ENCODE measurements at places on chromosomes 5 and 9.

- DNase-seq: peak; percentile 8
These were observed 41.1 kb upstream of the DAP start for GRCh38 chr5:10801931-10802666.

GRCh38 chr5:131324303-131324702 lies 60.5 kb downstream of the CDC42SE2 start:
- no peak for DNase-seq

DNA sequence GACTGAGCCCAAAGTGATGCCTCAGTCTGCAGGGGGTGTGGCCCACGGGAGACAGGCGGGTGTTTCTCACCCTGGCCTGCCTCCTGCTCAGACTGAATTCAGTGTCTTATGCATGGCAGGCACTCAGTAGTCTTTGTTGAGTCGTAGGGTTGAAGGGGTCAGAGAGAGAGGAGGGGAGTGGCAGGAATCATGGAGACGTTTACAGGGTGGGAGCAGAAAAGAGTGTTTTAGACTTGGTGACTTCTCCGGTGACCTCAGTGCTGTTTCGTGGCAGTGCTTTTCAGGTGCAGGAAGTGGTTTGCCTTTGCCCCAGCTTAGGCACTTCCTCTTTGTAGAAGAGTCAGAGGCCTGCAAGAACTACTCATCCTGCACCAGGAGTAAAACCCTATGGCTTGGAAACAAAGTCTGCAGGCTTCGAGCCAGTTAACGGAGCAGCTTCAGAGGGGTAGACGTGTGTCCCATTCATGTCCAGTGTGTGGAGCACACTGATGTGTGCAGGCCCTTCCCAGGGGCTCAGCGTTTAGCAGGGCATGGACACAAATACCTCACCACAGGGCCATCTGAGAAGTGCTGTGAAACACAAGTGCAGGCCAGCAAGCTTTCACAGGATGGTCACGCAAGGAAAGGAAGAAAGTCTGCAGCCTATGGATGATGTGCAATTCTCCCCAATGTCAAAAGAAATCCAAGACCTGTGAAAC lies 24.5 kb upstream of the SEMA4D start:
- no peak for DNase-seq

- no peak for DNase-seq
These were observed 99.4 kb upstream of the CTNND2 start for GRCh38 chr5:12003680-12004079.

DNA sequence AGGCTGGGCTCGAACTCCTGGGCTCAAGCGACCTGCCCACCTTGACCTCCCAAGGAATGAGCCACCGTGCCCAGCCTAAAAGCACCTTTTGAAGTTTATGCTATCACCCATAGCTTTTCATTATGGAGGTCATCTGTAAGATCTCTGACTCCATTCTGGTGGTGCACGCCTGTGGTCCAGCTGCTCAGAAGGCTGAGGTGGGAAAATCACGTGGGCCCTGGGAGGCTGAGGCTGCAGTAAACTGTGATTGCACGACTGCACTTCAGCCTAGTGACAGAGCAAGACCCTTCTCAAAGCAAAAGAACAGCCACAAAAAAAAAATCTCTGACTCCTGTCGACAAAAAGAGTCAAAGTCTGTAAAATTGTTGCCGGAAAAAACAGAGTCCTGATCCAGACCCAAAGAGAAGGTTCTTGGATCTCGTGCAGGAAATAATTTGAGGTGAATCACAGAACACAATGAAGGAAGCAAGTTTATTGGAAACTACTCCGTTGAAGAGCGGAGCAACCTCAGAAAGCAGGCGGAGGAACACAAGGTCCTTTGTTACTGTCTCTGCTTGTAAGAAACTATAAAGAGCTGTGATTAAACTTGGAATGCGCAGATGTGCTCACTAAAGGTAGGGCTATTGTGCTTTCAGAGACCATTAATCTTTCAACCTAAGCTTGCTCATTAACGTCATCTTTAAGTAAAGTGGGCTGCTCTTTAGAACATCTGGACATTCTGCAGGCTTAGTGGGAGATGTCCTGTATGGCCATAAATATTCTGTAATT lies 2.0 kb upstream of the HAUS6 start:
- no peak for DNase-seq

GRCh38 chr5:104526866-104527265 lies 964.3 kb upstream of the NUDT12 start:
- no peak for DNase-seq

DNA sequence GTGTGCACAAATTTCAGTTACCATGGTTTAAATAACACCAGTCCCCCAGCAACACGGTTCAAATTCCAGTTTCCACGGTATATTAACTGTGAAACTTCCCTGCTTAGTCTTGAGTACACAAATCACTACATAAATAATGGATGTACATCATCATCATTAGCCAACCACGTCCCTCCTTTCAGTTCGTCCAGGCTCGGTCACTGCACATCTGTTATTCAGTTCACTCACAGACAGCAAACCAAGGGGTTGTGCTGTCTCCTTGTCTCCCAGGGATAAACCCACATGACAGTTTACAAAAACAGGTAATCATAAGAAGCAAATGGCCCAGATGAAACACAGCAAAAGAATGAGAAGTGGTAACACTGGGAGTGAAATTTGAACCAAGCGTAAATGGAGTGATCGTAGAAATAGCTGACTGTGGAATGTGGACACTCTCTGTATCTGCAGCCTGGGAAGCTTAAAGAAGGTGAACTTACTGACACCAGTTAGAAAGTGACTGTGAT lies 61.0 kb upstream of the RAD23B start:
- no peak for DNase-seq

DNA sequence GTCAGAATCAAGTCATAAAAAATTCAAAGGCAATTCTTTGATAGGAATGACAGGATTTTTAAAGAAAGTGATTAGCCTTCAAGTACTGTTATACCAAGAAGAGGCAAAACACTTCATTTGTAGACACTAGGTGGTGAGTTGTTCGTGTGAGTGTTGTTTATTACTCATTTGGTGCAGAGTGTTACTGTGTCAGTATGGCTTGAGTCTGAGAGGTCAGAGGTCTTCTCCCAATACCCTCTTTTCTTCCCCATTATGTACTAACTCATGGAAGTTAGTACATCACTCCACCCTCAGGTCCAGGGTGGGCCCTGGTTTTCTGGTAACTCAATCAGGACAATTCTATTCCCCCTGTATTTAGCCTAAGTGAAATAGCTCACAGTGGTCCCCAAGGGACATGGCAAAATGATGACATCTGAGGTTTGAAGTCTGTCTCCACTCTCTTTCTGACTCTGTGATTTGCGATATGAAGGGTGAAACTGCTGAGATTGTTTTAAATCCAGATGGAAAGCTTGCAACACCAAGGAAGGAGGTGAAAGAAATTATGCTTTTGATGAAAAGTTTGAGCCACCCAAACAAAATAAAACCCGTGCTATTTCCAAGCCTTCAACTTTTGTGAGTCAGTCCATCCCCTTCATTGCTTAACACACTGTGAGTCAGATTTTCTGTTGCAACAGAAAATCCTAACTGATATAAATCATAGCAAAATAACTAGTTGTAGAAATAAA lies 56.8 kb downstream of the NUDT12 start:
- no peak for DNase-seq

GRCh38 chr5:218457-219291 lies 554 bp downstream of the SDHA start:
- no peak for DNase-seq

GRCh38 chr5:133938039-133938821 lies 30.2 kb downstream of the C5orf15 start:
- no peak for DNase-seq

DNA sequence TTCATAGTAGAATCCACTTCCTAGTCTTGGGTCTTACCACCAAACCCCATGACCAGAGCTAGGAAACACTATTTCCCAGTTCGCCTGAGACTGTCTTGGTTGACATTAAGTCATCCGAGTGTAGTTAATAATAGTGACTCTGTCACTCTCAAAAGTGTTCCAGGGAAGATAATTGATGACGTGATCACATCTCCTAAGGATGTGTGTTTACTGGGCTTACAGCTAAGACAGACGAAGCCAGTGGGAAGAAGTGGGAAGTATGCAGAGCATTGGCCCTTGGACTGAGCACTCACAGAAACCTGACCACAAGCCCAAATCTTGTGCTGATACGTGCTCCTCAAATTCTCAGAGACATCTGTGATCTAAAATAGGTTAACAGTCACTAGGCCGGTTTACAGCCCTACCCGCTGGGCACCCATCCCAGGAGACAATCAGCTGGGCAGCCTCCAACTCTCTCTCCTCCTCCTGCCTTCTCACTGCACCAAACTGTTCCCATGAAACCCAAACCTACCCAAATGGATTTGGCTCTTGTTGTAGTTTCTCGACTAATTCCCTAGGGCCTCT lies 316.6 kb downstream of the TLE1 start:
- DNase-seq: no peak

DNA sequence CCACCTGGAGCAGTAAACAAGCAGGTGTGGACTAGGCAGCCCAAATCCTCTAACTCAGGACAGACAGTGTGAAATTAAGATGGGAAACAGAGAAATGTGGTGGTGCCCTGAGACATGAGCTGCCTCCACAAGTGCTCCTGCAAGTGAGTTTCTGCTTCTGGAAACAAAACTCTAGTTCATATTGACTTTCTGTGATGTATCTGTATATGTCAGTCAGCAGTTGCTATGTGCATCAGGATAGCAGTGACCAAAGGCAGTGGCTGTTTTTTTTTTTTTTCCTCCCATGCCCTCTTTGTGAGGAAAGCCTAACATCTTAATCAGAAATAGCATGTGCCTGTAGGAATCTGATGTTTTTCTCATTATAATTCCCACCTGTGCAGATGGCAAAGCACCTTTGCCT lies 318.4 kb upstream of the SEMA6A start:
- no peak for DNase-seq

- no peak for DNase-seq
These were observed 13.1 kb downstream of the TSSK1B start for GRCh38 chr5:113421693-113422092.

DNA sequence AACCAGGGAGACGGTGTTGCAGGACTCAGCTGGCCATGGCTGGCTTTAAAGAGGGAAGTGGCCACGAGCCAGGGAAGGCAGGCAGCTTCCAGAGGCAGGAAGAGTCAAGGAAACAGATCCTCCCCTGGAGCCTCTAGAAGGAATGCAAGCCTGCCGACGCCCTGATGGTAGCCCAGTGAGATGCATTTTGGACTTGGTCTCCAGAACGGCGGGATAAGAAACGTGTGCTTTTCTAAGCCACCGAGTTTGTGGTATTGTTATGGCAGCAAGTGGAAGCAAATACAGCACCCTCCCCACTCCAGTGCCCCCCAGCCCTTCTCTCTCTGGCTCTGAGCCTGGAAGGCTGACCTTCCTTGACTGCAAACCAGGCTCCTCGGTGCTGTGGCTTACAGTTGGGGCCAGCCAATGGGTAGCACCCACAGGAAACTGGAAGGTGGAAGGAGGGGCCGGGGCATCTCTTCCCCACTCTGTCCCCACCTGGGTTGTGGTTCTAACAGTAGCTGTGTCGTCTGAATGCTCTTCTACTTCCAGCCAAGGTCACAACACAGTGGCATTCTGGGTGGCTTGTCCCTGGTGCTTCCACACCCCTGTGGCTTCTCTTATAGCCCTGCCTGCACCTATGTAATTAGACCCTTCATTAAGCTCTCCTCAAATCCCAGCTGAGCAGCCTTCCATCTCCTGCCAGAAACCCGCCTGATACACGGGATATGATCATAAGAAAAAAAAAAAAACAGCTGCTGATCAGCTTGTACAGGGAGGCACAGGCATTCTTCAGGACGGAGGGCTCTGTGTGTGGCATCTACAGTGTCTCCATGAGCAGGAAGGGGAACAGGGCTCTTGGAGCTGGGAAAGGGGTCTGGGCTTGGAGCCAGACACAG lies 29.9 kb upstream of the UNC5A start:
- no peak for DNase-seq

GRCh38 chr9:133943036-133943780 lies 48.9 kb downstream of the VAV2 start:
- DNase-seq: no peak

GRCh38 chr9:88287972-88288371 lies 100.3 kb upstream of the SPIN1 start:
- DNase-seq: no peak

GRCh38 chr9:90061187-90061586 lies 456.4 kb downstream of the GADD45G start:
- no peak for DNase-seq

- no peak for DNase-seq
These were observed 1.1 kb upstream of the ANXA2R start for GRCh38 chr5:43041110-43041668.

All from Panc1 (cell line).